ENCODE measurements at places on chromosomes 4 and X.

DNA sequence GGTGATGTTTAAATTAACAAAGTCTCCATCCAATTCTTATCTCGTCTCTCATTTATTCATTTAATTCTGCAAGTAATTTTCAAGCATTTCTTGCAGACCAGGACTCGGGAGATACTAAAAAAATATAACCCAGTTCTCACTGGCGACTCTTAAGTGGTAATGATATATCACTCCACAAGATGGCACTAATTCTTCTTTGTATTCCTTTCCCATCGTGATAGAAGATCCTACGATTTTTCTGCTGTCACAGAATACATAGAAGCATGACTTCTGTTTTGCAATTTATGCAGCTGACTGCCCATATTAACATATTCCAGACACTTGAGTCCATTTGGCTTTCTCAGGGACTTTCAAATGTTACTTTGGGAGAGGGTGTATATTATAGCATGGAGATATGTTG is 64.0 kb upstream of the FGF13 start:
- no peak overlapping the region for H3K27ac ChIP-seq
- H3K4me3 ChIP-seq, result no peak overlapping the region
- H3K27me3 ChIP-seq, result no peaks in the 10 kb centered on the region

- H3K27ac ChIP-seq, result peak overlapping the region; percentile 14
- no peak overlapping the region for H3K4me3 ChIP-seq
- peaks cover 17% of the 10 kb centered on the region for H3K4me1 ChIP-seq
- H3K27me3 ChIP-seq, result no peaks in the 10 kb centered on the region
- no peaks in the 10 kb centered on the region for H3K36me3 ChIP-seq
Observed at GRCh38 chr4:14767142-14767541, 235.1 kb upstream of the CPEB2 start.

- H3K27ac ChIP-seq, result peak overlapping the region; percentile 76
- H3K27me3 ChIP-seq, result peaks cover 1% of the 10 kb centered on the region
- DNase-seq, result no peak
- H3K36me3 ChIP-seq, result no peaks in the 10 kb centered on the region
Observed at GRCh38 chr4:2296631-2297601, 35.0 kb upstream of the MXD4 start.

- no peak for DNase-seq
- no peak overlapping the region for H3K27ac ChIP-seq
- no peak overlapping the region for H3K4me3 ChIP-seq
Observed at GRCh38 chr4:61461956-61462355, 261.8 kb downstream of the ADGRL3 start.

- no peak overlapping the region for H3K4me3 ChIP-seq
- no peaks in the 10 kb centered on the region for H3K27me3 ChIP-seq
- no peaks in the 10 kb centered on the region for H3K36me3 ChIP-seq
- H3K27ac ChIP-seq, result no peak overlapping the region
- no peak for DNase-seq
Observed at GRCh38 chr4:182536221-182536811, 293.1 kb downstream of the TENM3 start.

- H3K4me1 ChIP-seq, result peaks cover 2% of the 10 kb centered on the region
- DNase-seq, result no peak
- no peak overlapping the region for H3K4me3 ChIP-seq
Observed at GRCh38 chrX:150258463-150259430, 104.4 kb upstream of the MAMLD1 start.

- peak overlapping the region; percentile 56 for H3K27ac ChIP-seq
- H3K27me3 ChIP-seq, result peaks cover 4% of the 10 kb centered on the region
- no peak for DNase-seq
- peaks cover 2% of the 10 kb centered on the region for H3K36me3 ChIP-seq
- peaks cover 27% of the 10 kb centered on the region for H3K4me1 ChIP-seq
Observed at GRCh38 chr4:101019941-101020401, 327.4 kb downstream of the PPP3CA start.

GRCh38 chr4:42225286-42225685 is 72.8 kb upstream of the BEND4 start:
- no peak overlapping the region for H3K27ac ChIP-seq
- H3K36me3 ChIP-seq, result peaks cover 4% of the 10 kb centered on the region
- no peak overlapping the region for H3K4me3 ChIP-seq
- DNase-seq, result no peak
- H3K4me1 ChIP-seq, result no peaks in the 10 kb centered on the region

- DNase-seq, result no peak
- no peak overlapping the region for H3K27ac ChIP-seq
- H3K4me1 ChIP-seq, result no peaks in the 10 kb centered on the region
- no peak overlapping the region for H3K4me3 ChIP-seq
- H3K27me3 ChIP-seq, result peaks cover 13% of the 10 kb centered on the region
Observed at GRCh38 chr4:185847352-185848097, 35.5 kb upstream of the SORBS2 start.

DNA sequence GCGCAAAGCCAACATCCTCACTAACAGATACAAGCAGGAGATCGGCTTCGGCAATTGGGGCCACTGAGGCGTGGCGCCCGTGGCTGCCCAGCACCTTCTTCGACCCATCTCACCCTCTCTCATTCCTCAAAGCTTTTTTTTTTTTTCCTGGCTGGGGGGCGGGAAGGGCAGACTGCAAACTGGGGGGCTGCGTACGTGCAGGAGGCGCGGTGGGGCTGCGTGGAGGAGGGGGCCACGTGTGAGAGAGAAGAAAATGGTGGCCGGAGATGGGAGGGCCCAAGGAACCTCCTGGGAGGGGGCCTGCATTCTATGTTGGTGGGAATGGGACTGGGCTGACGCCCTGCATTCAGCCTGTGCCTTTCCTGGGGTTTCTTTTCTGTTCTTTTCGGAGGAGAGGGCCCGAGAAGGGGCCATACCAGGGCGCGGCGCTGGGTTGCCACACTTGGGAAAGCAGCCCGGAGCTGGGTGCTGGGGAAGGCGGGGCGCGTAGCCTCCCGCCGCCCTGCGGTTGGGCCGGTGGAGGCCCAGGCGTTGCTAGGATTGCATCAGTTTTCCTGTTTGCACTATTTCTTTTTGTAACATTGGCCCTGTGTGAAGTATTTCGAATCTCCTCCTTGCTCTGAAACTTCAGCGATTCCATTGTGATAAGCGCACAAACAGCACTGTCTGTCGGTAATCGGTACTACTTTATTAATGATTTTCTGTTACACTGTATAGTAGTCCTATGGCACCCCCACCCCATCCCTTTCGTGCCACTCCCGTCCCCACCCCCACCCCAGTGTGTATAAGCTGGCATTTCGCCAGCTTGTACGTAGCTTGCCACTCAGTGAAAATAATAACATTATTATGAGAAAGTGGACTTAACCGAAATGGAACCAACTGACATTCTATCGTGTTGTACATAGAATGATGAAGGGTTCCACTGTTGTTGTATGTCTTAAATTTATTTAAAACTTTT is 4.5 kb downstream of the MID1IP1 start:
- peak overlapping the region; percentile 91 for H3K4me3 ChIP-seq
- H3K4me1 ChIP-seq, result peaks cover 13% of the 10 kb centered on the region
- no peak for DNase-seq
- peaks cover 2% of the 10 kb centered on the region for H3K27me3 ChIP-seq

GRCh38 chrX:47285836-47286320 is 53.1 kb downstream of the USP11 start:
- no peak for DNase-seq
- no peaks in the 10 kb centered on the region for H3K27me3 ChIP-seq
- H3K36me3 ChIP-seq, result no peaks in the 10 kb centered on the region

GRCh38 chr4:11487868-11488544 is 59.3 kb upstream of the HS3ST1 start:
- H3K36me3 ChIP-seq, result peaks cover 3% of the 10 kb centered on the region
- H3K4me1 ChIP-seq, result peaks cover 16% of the 10 kb centered on the region
- DNase-seq, result no peak
- H3K4me3 ChIP-seq, result no peak overlapping the region

- no peaks in the 10 kb centered on the region for H3K36me3 ChIP-seq
- no peak overlapping the region for H3K27ac ChIP-seq
- H3K27me3 ChIP-seq, result no peaks in the 10 kb centered on the region
- no peaks in the 10 kb centered on the region for H3K4me1 ChIP-seq
- H3K4me3 ChIP-seq, result no peak overlapping the region
Observed at GRCh38 chr4:96173756-96174155, 333.9 kb downstream of the PDHA2 start.

- H3K27ac ChIP-seq, result no peak overlapping the region
- DNase-seq, result peak; percentile 34
- no peaks in the 10 kb centered on the region for H3K27me3 ChIP-seq
- peak overlapping the region; percentile 14 for H3K4me3 ChIP-seq
- peaks cover 4% of the 10 kb centered on the region for H3K36me3 ChIP-seq
- H3K4me1 ChIP-seq, result peaks cover 13% of the 10 kb centered on the region
Observed at GRCh38 chrX:154486052-154486395, 391 bp downstream of the UBL4A start.

DNA sequence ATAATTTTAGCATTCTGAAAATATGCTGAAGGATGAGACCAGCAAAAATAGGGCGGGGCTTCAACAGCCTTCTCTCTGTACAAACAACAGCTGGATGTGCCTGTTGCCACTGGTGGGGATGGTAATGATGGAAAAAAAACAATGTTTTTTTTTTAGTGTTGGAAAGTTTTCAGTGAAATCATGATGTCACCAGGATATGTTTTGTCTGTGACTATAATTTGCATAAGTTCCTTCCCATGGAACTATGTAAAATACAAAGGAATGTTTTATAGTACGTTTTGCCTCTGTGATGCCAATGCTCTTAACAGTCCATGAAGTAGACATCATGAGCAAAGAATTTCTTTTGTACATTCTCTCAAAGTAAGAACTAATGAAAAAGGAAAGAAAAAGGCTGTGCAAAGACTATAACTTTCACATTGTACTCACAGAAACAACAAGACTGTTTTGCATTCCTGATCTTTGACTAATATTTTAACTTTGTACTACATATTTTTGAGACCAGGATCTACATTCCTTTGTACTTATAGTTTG is 589.7 kb downstream of the SPRY1 start:
- DNase-seq, result no peak
- H3K36me3 ChIP-seq, result no peaks in the 10 kb centered on the region
- H3K27me3 ChIP-seq, result no peaks in the 10 kb centered on the region
- H3K27ac ChIP-seq, result no peak overlapping the region

DNA sequence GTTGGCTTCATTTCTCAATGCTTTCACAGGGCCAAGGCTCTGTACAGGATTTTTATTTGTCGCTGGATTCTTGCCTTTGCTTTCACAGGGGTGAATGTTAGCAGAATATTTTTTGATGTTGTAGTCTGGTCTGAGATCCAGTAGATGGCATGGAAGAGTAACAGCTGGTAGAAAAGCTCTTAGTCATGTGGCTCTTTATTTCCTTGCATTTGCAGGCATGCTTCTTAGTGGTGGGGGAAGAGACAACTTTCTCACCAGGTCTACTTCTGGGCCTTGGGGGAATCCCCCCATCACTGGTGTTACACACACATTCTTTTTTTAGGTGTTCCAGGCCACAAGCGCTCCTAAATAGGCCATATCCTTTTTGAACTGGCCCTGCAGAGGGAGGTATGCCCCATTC is 58.2 kb upstream of the DKK2 start:
- no peaks in the 10 kb centered on the region for H3K36me3 ChIP-seq
- no peaks in the 10 kb centered on the region for H3K4me1 ChIP-seq
- no peak overlapping the region for H3K27ac ChIP-seq
- H3K27me3 ChIP-seq, result no peaks in the 10 kb centered on the region
- DNase-seq, result no peak
- no peak overlapping the region for H3K4me3 ChIP-seq

DNA sequence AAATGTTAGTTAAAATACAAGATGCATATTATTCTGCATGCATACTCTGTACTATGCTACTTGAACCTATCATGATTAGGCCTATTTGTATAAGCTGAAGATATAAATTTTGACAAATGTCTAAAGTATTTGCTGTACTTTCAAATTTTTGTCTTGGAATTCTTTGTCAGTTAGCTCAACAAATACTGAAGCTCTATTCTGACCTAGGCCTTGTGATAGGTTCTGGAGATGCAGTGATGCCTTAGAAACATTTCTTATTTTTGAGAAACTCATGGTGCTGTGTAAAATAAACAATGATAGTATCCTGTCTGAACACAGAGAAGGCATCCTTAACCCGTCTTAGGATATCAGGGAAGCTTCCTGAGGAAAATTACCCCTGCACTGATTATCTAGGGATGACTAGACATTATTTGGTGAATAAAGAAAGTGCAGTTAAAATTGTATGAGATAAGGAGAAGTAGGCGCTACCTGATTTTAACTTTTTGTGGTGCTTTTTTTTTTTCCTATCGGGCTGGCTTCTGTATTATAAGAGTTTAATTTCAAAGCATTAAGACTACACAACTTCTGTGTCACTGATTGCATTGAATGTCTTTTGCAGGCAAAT is 43.4 kb downstream of the MOB1B start:
- DNase-seq, result no peak
- no peak overlapping the region for H3K27ac ChIP-seq
- H3K27me3 ChIP-seq, result no peaks in the 10 kb centered on the region
- peaks cover 2% of the 10 kb centered on the region for H3K36me3 ChIP-seq
- peaks cover 27% of the 10 kb centered on the region for H3K4me1 ChIP-seq

GRCh38 chrX:25810202-25810601 is 327.9 kb upstream of the MAGEB18 start:
- H3K27me3 ChIP-seq, result no peaks in the 10 kb centered on the region
- no peak overlapping the region for H3K27ac ChIP-seq
- no peaks in the 10 kb centered on the region for H3K36me3 ChIP-seq
- H3K4me3 ChIP-seq, result no peak overlapping the region

DNA sequence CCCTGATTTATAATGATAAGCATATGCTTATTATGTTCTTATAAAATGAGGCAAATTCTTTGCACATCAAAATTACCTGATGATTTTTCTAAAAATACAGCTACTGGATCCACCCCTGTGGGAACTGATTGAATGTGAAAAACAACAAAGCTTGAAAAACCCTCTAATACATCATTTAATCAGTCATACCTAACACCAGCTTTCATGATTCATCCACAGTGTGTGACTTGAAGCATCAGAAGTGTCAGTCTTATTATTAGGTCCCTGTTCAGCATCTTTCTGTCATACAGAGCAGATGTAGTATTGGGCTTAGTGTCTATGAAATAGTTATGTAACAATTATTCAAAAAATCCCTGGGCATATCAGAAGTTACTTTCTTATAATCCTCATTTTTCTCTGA is 671.3 kb upstream of the GALNT7 start:
- H3K4me3 ChIP-seq, result no peak overlapping the region
- no peaks in the 10 kb centered on the region for H3K27me3 ChIP-seq
- no peak overlapping the region for H3K27ac ChIP-seq
- no peaks in the 10 kb centered on the region for H3K36me3 ChIP-seq

DNA sequence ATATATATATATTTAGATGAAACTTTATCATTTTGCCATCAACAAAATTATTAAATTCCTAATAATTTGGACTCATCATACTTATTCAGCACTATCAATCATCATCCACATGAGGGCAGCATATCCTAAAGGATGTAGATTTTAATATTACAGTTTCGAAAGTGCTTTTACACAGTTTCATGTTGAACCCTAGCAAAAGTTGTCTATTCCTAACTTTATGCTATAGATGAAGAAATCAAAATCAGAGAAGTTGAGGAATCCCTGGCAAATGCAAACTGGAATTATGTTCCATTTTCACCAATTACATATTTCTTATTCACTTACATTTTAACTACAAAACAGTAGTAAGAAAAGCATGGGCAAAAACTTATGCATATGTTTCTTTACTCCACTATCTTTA is 36.6 kb upstream of the UGT2A1 start:
- no peaks in the 10 kb centered on the region for H3K27me3 ChIP-seq
- no peaks in the 10 kb centered on the region for H3K4me1 ChIP-seq
- no peak for DNase-seq
- H3K36me3 ChIP-seq, result no peaks in the 10 kb centered on the region
- H3K4me3 ChIP-seq, result no peak overlapping the region

- H3K36me3 ChIP-seq, result no peaks in the 10 kb centered on the region
- no peak overlapping the region for H3K4me3 ChIP-seq
Observed at GRCh38 chr4:95439071-95439470, 109.7 kb downstream of the UNC5C start.

All from memory B cell (primary cell).